ENCODE measurements at places on chromosomes 5 and 9.

GRCh38 chr9:36923025-36923625 lies 110.9 kb downstream of the PAX5 start:
- DNase-seq = no peak

DNA sequence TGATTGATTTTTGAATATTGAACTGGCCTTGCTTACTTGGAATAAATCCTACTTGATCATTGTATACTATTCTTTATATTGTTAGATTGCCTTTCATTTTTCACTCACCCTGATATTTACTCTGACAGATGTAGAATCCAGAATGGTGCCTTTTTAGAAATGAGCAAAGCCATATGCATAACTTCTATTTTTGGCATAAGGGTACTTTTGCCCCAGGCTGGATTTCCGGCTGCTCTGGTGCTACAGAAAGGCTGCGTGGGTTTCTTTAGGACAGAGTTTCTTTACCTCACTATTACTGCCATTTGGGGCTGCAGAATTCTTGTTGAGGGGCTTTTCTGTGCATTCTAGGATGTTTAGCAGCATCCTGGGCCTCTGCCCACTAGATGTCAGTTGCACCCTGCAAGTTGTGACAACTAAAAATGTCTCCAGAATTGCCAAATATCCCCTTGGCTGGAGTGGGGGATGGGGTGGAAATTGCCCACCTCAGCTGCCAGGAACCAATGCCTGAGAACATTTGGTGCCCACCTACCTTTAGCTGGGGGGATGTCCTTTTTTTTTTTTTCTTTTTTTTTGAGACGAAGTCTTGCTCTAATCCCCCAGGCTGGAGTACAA lies 50.1 kb downstream of the SLC36A1 start:
- no peak for DNase-seq

- no peak for DNase-seq
Measured at GRCh38 chr9:27209034-27209433, 87.9 kb downstream of the EQTN start.

DNA sequence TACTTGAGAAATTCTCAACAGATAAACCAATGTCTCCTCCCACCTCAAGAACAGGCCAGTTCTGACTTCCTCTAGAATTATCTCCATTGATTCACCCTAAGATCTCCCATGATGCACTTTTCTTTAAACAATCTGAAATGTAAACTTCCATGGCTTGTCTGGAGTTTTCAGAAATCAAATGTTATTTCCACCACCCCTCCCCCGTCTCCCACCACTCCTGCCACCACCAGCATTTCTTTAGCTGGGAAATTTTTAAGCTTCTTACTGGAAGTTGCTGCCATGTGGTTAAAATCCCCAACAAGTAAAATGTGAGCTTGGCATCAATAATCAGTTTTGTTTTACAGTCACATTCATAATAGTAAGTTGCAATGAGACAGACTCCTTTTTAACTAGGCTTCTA lies 32.8 kb upstream of the BASP1 start:
- no peak for DNase-seq

DNA sequence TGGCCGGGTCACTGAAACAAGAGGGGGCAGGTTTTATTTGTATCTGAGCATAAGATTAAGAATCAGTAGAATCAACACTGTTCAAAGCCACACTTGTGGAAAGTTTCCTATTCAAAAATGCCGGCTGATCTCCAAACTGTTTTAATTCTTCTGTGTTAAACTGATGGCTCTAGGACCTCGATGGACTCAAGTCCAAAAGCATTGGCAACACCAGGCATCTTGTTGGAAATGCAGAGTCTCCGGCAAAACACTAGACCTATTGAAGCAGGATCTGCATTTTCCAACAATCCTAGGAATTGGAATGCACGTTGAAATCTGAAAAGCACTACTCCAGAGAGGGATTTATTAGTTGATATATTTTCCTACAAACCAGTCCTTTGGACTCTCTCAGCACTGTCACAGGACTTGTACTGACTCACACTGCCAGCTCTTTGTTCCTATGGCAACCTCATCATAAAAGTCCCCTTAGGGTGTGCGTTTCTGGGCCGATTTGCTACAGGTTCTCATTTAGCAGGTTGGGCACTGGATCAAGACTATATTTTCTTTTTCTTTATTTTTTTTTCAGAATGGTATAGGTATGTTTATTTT lies 48.1 kb upstream of the PCA3 start:
- DNase-seq = no peak

GRCh38 chr9:108033976-108034964 lies 544.7 kb upstream of the KLF4 start:
- no peak for DNase-seq

DNA sequence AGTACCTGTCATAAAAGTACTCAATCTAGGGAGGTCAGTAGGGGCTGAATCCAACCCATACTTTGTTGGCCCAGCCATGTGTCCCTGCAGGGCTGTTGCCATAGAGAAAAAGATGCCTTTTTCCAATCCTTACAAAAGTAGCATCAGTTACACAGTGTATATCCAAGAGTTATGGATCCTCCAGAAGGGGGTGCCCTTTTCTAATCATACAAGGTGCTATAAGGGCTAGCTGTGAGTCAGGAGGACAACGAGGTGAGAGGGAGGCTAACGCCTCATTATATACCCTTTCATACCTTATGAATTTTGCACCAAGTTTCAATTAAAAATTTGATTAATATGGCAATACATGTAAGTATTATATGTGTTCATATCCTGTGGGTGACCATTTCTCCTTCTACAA lies 4.8 kb downstream of the KIAA0825 start:
- DNase-seq = no peak

GRCh38 chr5:157290156-157290980 lies 24.4 kb downstream of the CYFIP2 start:
- DNase-seq = no peak

DNA sequence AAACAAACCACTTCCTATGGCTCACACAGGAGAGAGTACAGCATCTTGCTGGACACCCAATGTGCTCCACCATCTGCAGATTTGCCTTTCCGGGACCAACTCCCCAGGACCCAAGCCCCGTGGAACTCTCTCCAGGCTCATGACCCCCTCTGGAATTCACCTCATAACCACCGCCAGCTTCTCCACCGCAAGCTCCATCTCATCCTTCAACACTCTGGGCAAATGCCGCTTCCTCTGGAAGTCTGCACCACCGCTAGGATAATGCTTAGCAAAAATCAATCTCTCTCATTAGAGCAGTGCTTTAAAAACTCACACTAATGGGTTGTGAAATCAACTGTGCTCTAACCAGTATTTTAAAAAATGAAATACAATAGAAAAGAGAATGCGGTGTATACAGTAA lies 150.0 kb downstream of the COL23A1 start:
- DNase-seq = no peak

GRCh38 chr9:4207881-4208615 lies 91.8 kb downstream of the GLIS3 start:
- DNase-seq = no peak

DNA sequence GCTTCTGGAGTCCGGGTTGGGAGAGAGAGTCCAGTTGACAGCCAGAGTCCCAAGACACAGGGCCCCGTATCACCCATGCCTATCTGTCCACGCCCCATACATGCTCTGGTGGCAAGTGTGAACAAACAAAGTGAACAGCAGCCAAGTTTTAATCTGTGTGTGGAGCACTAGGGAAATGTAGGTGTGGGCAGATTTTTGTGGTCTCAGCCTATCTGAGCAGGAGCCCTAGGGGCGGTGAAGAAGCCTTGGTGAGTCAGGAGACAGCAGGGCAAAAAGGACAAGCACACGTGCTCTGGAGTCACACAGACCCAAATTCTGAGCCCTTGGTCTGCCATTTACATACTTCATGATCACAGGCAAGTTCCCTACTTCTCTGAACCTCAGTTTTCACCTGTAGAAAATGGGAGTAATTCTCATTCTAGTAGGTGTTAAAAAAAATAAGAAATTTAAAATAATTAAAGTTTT lies 23.2 kb downstream of the EGR1 start:
- DNase-seq = no peak

GRCh38 chr5:155983954-155984353 lies 343.0 kb upstream of the SGCD start:
- DNase-seq = no peak

DNA sequence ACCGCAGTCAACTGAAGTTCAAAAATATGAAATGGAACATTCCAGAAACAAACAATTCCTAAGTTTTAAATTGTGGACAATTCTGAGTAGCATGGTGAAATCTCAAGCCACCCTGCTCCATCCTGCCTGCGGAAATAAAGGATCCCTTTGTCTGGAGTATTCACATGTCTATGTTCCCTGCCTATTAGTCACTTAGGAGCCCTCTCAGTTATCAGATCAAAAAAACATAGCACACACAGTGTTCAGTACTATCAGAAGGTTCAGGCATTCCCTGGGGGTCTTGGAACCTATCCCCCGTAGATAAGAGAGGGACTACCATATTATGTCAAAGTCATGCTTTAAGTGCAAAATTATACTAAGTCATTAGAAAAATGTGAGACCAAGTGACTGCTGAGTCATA lies 300.8 kb downstream of the SEMA5A start:
- DNase-seq = no peak

- no peak for DNase-seq
Measured at GRCh38 chr5:78320401-78320800, 25.9 kb upstream of the AP3B1 start.

- DNase-seq = no peak
Measured at GRCh38 chr9:87803623-87804345, 77.9 kb downstream of the CTSL start.

DNA sequence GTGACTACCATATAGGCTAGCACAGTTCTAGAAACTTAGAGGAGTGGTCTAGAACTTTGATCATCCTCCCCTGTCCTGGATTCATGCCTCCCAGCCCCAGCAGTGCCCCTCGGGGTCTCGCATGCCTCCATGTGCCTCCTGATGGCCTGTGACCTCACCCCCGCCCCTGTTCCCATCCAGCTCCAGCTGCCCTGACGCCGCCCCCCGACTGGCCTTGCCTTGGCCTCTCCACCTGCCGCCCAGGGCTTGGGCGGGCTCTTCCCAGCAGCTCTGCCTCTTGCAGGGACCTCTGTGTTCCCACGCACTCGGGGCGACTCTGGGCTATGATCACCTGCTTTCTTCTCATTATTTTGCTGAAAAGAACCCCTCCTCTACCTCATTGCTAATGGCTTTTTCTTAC lies 115.4 kb upstream of the PHYKPL start:
- DNase-seq = no peak

DNA sequence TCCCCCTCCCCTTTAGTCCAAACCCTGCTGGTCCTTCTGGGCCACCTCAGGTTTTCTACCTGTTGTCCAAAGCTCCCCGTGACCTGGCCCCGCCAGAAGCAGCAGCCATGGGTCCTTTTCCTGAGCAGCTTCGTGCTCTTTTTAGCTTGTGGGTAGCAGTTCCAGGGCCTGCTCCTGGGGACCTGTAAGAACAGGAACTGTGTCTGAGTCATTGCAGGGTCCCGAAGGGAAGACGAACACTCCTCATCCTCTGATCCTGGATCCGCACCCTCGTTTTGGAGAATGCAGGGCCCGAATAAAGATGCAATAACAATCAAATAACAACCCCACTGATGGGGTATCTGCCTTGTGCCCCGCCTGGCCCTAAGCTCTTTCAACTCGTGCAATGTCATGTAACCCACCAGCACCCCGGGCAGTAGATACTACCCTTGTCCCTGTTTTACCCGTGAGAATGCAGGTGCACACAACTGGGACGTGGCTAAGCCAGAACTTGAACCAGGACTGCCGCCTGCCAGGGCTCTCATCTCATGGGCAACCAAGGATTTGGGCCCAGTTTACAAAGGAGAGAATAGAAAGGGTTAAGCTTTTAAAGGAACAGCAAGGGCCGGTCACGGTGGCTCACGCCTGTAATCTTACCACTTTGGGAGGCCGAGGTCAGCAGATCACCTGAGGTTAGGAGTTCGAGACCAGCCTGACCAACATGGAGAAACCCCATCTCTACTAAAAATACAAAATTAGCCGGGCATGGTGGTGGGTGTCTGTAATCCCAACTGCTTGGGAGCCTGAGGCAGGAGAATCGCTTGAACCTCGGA lies 33.2 kb downstream of the NEK6 start:
- no peak for DNase-seq

DNA sequence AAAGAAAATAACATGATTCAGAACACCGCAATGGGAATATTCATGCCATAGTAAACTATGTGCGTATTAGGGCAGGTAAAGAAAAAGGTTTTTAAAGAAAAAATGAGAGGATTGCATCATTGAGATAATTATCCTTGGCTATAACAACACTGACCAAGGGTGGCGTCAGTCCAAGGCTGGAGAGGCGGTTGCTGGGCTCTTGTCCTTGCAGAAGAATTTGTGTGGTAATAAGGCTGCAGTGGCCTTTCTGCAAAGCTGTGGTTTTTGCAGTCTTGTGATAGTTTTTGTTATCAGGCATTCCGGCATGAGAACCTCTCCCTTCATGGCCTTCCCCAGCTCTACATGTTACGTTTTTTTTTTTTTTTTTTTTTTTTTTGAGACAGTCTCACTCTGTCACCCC lies 14.0 kb downstream of the BOD1 start:
- DNase-seq = no peak

DNA sequence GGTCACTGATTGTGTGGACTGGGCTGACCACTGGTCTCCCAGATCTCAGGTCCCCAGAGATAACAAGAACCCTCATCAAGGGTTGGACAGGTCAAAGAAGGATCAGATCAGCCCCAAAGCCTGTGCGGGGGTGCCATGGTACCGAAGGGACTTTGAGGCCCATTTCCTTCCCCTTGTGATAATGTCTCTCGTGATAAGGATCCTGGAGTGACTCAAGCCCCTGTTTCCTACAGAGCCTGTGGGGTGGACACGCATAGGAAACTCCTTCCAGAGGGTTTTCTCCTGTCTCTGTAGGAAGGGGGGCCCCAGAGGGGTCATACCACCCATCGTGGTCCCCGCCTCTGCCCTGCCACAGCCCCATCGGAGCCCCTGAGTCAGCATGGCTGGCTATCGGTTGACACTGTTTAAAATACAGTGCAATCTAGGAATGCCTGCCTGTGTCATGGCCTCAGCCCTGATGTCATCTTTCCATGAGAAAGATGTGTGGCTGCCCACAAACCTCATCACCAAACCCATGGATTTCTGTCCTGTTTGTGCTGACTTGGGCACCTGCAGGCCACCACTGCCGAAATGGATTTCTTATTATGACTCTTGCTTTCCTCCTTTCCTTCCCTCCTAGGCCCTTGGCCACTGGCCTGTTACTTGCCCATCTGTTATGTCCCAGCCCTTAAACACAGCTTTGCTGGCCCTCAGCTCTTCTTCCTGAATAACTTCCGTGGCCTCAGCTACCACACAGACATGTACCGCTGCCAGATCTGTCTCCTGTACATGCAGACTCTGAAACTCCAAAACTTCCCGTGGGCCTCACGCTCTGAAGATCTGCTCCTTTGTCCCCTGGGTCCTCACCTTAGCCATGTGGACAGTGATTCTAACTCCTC lies 2.9 kb upstream of the CSF2 start:
- DNase-seq = no peak

- DNase-seq = no peak
Measured at GRCh38 chr5:16841416-16841815, 94.7 kb downstream of the MYO10 start.

Data from activated CD4-positive, alpha-beta T cell treated with anti-CD3 and anti-CD28 coated beads, Interleukin-2, amount 50 U/mL, for 24 hours (primary cell).